ENCODE measurements at places on chromosomes 2 and 18. TPM values are rescaled to one million over a fixed set of nuclear protein-coding genes. Genes with fewer than 3 reads are reported as not detected.
A peak's percentile ranks its signal among the peaks of the same experiment; 100 is the strongest.

ODC1 gene
- total RNA-seq, result 382 TPM

DNA sequence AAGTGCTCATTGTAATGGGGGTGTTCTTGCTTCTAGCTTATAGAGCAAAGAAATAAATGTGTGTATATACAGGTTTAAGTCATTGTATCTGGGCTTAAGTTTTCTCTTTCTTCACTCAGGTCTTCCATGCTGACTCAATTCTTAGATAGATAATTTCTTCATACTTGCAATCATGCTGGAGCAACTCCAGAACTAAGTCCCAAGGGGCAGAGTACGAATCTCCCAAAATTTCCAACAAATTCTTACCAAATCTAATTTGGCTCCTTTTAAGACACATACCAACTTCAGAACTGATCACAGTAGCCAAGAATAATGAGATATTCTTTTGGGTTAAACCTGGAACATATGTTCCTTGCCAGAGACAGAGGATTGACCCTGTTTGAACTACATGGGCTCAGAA lies 4.3 kb upstream of the SPAG16 start:
- no peak for DNase-seq

DNA sequence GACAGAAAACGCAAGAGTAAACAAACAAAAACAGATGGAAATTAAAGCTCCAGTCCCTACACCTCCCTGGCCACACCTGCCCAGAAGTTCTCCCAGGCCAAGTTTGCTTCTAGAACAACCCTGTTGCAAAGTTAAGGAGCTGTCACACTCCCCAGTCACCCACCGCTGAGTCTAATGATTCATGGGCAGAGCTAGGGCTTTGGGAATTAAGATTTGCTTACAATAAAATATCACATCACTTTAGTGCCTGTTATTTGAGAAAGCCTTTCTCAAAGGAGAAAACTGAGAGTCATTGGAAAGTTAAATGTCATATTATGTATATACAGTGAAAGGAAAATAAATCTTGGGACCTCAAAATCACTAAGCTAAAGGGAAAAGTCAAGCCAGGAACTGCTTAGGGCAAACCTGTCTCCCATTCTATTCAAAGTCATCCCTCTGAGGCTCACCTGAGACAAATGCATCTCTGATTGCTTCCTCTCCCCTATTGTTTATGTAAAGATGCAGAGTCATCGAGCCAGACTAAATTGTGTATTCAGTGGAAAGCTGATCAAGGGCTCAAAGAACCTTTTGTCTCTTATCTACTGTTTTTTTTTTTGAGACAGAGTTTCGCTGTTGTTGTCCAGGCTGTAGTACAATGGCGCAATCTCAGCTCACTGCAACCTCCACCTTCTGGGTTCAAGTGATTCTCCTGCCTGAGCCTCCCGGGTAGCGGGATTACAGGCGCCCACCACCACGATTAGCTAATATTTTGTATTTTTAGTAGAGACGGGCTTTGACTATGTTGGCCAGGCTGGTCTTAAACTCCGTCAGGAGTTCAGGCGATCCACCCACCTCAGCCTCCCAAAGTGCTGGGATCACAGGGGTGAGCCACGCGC lies 2.8 kb downstream of the CRYGB start:
- no peak for DNase-seq

DNA sequence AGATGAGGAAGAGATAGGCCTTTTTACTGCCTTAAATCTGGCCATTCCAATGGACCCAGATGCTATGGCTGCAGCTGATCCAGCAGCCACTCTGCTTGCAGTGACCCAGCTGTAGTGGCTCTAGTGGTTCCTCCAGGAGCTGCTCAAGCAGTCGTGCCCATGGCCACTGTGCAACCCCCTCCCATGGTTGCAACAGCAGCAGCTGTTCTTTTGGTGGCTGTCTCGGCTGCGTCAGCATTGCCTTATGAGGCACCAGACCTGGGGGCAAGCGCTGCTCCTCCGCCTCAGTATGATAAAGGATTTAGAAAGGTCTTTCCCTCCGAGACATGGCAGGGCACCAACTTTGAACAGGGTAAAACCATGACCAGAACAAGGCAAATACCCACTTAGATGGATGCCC lies 384.9 kb upstream of the DCC start:
- DNase-seq, result no peak

PDE11A gene
- total RNA-seq, result 2.6 TPM

DNA sequence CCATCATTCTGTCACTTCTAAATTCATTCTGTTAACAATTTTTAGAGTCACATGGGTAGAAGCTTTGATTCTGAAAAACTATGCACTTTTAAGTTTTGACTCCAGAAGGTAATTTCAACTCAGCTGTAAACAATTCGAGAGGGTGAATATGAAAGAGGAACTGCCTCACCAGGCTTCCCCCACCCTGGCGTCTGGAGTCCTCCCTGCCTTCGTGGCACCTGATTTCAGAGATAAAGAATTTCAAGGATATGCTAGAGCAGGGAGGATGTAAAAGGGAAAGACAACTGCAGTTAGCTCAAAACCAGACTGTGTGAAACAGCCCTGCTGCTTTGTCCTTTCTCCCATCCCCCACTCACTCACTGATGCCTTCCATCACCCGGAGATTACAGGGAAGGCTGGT lies 40.7 kb downstream of the ONECUT2 start:
- DNase-seq, result no peak

DNA sequence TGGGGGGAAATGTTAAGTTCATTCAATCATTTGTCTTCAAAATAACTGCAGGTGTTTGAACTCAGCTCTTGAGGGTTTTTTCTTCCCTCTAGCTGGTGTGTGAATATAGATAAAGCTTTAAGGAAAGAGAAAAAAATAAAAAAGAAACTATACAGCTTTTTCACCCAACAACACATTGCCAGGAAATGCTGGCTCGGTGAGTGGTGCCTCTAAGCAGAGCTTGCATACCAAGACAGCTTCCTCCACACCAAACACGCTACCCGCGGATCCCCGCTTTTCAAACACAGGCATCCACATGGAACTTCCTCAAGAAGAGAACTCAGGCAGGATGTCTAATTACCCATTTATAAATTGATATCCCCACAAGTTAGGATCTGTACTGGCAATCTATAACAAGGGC lies 69.8 kb upstream of the TANK start:
- DNase-seq, result no peak

GRCh38 chr2:84995826-84996225 lies 24.9 kb downstream of the KCMF1 start:
- no peak for DNase-seq

- no peak for DNase-seq
Measured at GRCh38 chr2:45814488-45814887, 163.0 kb downstream of the PRKCE start.

GRCh38 chr18:12455496-12455895 lies 47.8 kb downstream of the PRELID3A start:
- DNase-seq, result peak; percentile 48

All from G401 (cell line).